Choroid plexus epithelial cell (primary cell): ENCODE measurements at places on chromosomes 1 and 21.

DNA sequence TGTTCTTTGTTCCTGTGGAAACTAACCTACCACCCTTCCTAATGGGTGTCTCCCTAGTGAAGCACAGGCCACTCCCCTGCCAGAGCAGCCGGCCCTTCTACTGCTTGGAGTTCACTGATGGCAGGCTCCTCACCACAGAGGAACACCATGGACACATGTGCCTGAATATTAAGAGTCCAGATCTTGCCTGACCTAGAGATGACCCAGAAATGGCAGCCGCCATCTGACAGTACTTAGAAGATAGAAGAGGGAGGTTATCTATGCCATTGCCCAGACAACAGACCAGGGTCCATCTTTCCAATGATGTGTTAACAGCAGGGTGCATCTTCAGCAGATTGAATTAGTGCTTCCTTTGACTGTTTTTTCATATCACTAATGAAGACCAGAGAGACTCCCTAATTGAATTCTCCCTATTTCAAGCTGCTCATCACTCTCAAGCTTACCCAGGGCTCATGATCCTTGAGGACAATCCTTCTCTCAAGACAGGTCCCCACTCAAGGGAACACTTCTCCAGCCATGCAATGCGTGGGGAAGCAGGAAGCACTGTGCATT lies 59.8 kb downstream of the PLEKHA6 start:
- no peak for DNase-seq

- DNase-seq: no peak
These were observed 13.9 kb downstream of the C1orf174 start for GRCh38 chr1:3886106-3886670.

- no peak for DNase-seq
These were observed 22.4 kb downstream of the VPS45 start for GRCh38 chr1:150089846-150090520.

- no peak for DNase-seq
These were observed 17.1 kb downstream of the BCAN start for GRCh38 chr1:156658945-156659574.

GRCh38 chr1:93685918-93686317 lies 4.3 kb upstream of the BCAR3 start:
- no peak for DNase-seq
